ENCODE measurements at places on chromosomes 11 and 22.
A peak's percentile ranks its signal among the peaks of the same experiment; 100 is the strongest.

- DNase-seq = no peak
These were observed 124.3 kb downstream of the TRIM29 start for GRCh38 chr11:120013325-120014250.

DNA sequence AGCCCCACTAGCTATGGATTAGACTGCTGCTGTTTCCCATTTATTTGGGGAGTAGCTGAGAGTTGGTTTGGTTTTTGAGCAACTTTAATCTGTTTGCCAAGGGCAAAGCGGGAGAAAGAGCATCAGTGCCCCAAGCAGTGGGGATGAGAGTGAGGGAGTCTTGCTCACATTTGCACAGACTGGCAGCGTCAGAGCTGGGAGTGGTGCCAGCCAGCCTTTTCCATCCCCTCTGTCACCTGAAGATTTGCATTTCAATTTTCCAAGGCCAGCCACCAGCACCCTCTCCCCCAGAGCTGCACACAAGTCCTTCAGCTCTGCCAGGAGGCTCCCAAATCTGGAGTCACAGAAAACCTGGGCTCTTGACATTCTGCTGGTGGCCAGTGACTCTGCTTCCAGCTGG lies 21.0 kb upstream of the UVRAG start:
- DNase-seq = no peak

DNA sequence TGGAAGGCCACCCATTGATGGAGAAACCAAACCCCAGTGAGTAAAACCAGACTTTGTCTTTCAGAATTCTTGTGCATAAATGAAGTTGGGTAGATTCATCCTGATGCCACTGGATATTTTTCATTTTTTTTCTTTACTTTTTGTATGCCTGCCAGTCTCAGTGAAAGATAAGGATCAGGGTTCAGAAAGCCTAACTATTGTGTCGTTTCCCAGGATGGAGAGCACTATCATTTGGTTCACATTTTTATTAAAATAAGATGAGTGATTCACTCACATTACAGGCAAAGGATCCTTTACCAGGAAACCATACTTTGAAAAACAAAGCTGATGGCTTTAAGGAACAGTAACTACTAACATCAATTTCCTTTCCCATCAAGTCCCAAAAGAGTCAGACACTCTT lies 52.0 kb downstream of the ARFGAP2 start:
- no peak for DNase-seq

- no peak for DNase-seq
These were observed 52.4 kb upstream of the TYR start for GRCh38 chr11:89125298-89125697.

DNA sequence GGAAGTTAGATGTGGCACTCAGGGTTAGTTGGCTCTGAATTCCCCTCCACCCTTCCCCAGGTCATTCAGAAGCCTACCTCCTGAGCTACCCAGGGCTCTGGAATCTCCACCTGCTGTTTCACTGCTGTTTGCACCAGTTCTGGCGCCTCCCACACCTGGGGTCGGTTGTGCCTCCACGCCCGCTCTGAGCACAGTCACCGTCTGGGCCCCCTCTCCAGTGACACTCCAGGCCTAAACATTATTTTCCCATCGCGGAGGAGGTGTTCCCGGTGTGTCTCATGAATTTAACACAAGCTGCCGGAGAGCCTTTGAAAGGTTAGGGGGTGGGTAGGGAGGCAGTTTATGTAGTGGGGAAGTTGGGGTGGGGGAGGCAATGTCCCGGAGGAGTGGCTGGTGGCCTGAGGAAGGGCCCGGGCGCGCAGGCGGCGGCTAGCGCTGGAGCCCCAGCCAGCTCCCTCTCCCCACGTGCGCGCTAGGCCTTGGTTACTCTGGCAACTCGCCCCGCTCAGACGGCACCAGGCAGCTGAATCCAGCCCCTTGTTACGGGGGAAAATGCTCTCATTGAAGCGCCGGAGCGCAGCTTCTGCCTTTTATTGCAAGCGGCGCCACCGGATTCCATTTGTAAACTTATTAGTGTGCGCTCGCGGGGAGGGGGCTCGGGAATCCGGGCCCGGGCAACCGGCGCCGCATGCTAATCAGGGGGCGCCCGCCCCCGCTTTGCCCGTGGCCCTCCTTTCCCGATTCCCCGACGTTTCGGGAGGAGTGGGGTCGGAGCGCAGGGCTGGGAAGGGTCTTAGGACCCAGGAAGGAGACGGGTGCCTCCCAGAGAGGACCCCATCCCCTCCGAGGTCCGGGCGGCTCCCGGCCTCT lies 52.4 kb downstream of the GRIK4 start:
- no peak for DNase-seq

- DNase-seq = no peak
These were observed 40.5 kb upstream of the CABP7 start for GRCh38 chr22:29679316-29679715.

- DNase-seq = no peak
These were observed 76.7 kb upstream of the KCNQ1OT1 start for GRCh38 chr11:2776351-2777061.

DNA sequence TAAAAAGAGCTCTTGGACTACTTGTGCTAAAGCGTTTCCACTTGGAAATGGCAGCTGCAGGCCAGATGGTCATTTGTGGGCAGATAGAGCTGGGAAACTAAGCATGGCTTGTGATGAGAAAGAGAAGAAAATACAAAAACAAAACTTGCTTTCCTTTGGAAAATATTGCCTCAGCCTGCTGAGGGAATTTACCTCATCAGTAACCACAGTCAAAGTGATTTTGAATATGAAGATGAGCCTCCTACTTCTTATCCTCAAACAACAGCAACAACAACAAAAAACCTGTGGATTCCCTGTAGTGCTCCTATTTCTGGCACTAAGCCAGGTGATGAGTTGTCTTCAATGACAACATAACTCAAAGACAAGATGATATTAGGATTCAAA lies 62.7 kb upstream of the FIBIN start:
- no peak for DNase-seq

DNA sequence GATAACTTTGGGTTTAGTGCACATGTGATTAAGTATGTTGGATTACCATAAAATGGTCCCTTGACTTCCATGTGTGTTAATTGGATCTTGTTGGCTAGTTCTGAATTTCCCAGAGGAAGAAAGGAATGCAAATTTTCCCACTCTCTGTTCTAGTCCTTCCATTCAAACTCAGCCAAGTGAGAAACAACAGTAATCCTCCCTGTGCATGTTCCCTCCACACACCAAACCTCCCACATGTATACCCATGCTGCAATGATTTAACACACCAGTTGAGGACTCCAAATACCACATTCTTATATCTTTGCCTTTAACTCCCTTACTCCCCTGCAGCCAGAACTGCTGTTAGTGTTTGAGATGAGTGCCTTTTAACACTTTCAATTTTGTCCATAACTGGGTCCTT lies 1158.9 kb downstream of the DLG2 start:
- DNase-seq = no peak

DNA sequence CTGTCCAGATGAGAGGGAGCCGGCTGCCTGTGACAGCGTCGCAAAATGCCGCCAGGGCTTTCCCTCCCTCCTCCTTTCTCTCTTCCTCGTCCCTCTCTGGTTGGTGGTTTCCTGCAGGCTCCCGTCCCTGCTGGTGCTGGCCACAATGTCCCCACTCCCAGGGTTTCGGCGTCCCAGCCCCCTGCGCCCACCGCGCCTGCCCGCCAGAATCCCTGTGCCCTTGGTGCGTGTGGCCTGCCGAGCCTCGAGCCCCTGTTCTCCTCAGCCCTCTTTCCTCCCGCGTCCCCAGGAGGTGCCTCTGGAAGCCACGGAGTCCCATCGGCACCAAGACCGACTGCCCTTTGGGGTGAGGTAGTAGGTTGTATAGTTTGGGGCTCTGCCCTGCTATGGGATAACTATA lies 37.9 kb upstream of the PPARA start:
- DNase-seq = no peak

GRCh38 chr11:6474413-6474792 lies 662 bp upstream of the TRIM3 start:
- DNase-seq = no peak

DNA sequence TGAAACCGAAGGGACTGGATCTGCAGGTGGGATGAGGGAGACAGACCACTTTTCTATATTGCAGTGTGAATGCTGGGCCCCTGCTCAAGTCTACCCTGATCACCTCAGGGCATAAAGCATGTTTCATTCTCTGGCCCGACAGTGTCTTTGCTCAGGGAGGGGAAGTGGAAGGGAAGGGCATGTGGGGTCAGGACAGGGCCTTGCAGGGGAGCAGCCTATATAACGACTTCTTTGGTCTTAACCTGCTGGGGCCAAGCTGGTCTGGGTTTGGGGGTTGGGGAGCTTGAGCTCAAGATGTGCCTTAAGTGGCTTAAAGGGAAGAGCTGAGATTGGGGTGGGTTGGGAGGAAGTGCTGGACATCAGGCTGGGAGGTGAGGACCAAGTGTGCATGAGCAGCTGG lies 86.4 kb downstream of the GDPD4 start:
- no peak for DNase-seq

GRCh38 chr11:7435176-7435575 lies 50.1 kb upstream of the OLFML1 start:
- no peak for DNase-seq

GRCh38 chr22:36065462-36065774 lies 36.8 kb upstream of the RBFOX2 start:
- DNase-seq = no peak

DNA sequence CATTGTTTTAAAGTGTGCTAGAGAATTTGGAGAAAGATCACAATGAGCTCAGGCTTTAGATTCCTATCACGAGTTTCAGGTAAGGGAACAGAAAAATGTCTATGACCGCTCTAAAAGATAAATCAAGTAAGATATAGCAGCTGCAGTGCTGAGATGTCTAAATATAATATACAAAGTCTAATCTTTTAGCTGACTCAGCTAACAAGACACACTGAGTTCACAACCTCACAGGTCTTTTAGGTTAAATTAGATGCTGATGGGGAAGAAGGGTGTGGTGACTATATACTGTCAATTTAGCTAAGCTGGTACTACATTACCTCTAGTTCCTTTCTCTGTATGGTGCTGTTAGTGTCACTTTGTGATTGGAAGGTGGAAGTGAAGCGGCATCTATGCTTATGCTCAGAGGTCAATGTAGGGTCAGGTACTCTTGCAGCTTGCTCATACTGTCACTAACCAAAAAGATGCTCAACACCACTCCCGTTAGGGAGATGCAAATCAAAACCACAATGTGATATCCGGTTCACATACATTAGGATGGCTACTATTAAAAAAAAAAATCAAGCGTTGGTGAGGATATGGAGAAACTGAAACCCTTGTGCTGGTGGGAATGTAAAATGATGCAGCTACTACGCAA lies 283.5 kb downstream of the SWAP70 start:
- no peak for DNase-seq

GRCh38 chr11:126341760-126342161 lies 13.7 kb upstream of the ST3GAL4 start:
- no peak for DNase-seq

- DNase-seq = no peak
These were observed 9.5 kb downstream of the PLA2G6 start for GRCh38 chr22:38171927-38172831.

- no peak for DNase-seq
These were observed 251.1 kb downstream of the NXPE2 start for GRCh38 chr11:114929351-114930000.

DNA sequence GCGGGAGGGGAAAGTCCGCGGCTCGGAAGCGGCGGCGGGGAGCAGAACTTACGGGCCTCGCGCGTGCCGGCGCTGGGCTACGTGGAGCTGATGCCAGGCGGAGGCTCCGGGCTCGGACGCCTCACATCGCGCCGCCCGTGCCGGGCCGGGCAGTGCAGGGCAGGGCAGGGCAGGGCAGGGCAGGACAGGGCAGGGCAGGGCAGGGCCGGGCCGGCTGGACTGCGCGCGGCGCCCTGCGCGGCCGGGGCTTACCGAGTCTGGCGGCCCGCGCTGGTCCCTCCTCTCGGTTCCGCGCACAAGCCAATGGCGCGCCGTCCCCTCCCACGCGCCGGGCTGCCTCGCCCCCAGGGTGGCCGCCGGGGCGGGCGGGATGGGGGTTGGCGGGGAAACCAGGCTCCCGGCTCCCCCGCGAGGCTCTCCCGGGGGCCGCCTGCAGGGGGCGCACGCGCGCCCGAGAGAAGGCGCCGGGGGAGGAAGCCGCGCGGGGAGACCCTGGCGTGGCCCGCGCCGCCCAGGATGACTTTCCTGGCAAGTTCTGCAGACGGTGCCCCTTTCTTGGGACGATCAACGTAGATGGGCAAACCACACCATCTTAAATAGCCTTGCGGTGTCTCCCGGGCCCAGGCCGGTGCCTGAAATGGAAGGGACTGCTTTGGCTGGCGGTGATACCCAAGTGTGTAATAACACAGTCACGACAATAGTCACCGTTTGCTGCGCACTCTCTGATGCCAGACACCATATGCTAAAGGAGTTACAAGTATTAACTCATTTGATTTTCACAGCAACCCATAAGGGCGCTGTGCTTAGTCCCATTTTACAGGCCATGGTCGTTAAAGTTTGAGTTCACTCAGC lies at the start of gene TP53I11:
Gene TP53I11 (minus strand): TSS at position 259 of the 852 bp plus-strand sequence. CDS start 12,548 bp downstream, outside the sequence.
- DNase-seq = peak; percentile 67

Data from stimulated activated CD4-positive, alpha-beta T cell treated with anti-CD3 and anti-CD28 coated beads, Interleukin-1b, Interleukin-23, amount 100 ng/mL, for 4 hours (primary cell).